ENCODE measurements at places on chromosomes 13 and 19. TPM values are rescaled to one million over a fixed set of nuclear protein-coding genes. Genes with fewer than 3 reads are reported as not detected.

Gene MRI1
- total RNA-seq = 47.8 TPM

Gene REX1BD
- total RNA-seq = 91.5 TPM

DNA sequence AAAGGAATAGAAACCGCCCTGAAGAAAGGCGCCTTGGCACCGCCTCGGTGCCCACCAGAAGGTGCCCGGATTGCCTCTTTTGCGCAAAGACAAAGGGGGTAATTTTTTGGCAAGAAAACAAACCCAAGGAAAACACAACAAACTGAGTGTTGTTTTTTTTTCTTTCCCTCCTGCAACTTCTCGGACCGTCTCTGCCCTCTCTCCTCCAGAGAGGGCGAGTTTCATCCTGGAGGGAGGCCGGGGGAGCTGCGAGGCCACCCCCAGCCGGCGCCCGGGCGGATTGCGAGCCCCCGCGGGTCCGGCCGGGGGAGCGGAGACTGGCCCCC, 2.3 kb downstream of the ZNF536 start:
- no peak for DNase-seq

GRCh38 chr19:38247126-38247525, 9.0 kb downstream of the PPP1R14A start:
- DNase-seq = no peak

DNA sequence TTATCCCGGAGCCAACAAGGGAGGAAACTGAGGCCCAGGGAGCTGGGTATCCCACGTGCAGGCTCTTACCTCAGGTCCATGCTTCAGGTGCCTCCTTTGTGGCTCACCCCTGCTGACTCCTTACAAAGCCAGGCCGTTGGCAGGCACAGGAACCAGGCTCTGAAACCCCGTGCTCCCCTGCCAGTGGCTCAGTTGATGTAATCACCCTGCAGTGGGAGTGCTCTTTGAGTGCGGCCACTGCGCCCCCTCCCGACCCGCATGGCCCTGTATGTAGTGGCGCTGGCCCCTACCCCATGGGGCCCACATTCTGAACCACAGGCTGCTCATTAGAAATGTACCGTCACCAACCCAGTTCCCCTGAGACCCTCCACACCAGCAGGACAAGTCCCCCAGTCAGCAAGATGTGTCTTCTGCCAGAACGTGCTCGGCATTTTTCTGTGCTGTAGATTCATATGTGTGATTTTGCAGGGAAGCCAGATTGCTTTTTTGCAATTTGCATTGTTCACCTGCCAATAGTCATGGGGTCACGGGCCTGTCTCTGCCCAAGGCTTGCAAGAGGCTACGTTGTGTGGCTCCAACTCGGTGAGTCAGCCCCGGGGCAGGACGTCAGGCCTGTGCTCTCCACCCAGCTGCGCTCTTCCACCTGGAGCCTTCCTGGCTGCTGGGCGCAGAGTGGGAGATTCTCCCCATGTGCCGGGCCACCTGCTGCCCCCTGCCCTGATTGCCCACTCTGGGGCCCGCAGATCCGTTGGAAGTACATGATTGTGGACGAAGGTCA, 60.3 kb downstream of the SMARCA4 start:
- DNase-seq = no peak
